ENCODE measurements at places on chromosomes 5 and 9.

GRCh38 chr5:81303563-81303962 is 2.2 kb downstream of the ZCCHC9 start:
- no peak for DNase-seq
- H3K36me3 ChIP-seq, result peaks cover 10% of the 10 kb centered on the region
- peaks cover 42% of the 10 kb centered on the region for H3K4me1 ChIP-seq
- H3K4me3 ChIP-seq, result no peak overlapping the region

DNA sequence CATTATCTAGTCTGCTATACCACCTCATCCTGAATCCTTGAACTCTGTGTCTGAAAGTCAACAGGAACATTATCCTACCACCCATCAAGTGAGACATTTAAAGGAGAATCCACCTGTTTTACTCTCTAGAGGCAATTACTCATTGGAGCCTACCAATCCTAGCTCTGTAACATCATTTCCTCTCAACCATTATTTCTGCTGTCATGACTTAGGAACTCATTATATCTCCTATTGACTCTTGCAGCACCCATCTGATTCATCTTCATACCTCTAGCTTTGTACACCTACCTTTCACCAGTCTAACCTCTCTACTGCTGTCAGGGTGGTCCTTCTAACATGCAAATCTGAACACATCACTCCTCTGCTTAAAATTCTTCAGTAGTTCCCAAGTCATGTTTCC is 481.5 kb downstream of the NFIB start:
- no peak for DNase-seq
- no peaks in the 10 kb centered on the region for H3K27me3 ChIP-seq
- no peaks in the 10 kb centered on the region for H3K36me3 ChIP-seq
- no peak overlapping the region for H3K27ac ChIP-seq
- H3K4me1 ChIP-seq, result no peaks in the 10 kb centered on the region
- H3K4me3 ChIP-seq, result no peak overlapping the region

GRCh38 chr5:148858106-148858505 is 31.7 kb downstream of the ADRB2 start:
- no peak overlapping the region for H3K4me3 ChIP-seq
- H3K4me1 ChIP-seq, result peaks cover 37% of the 10 kb centered on the region
- no peaks in the 10 kb centered on the region for H3K27me3 ChIP-seq
- no peak for DNase-seq
- no peak overlapping the region for H3K27ac ChIP-seq
- no peaks in the 10 kb centered on the region for H3K36me3 ChIP-seq

DNA sequence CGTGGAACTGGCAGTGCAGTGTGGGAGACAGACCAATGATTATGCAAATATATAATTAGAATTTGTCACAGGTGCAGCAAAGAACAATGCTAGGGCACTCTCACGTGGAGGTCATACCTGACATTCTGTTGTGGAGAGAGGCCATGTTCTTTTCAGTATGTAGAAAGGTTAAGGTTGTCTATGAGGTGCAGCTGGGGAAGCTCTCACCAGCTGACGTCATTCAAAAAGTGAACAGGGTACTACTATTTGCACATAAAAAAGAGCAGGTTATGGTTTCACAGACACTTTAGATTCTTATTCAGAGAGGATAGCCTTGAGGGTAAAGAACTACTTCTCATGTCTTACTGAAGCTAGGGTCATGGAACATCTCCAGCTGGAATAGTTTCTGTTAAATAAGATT is 19.1 kb downstream of the SH3GL2 start:
- no peaks in the 10 kb centered on the region for H3K36me3 ChIP-seq
- no peaks in the 10 kb centered on the region for H3K4me1 ChIP-seq
- DNase-seq, result no peak
- H3K4me3 ChIP-seq, result no peak overlapping the region

- no peak overlapping the region for H3K27ac ChIP-seq
- peaks cover 15% of the 10 kb centered on the region for H3K27me3 ChIP-seq
- no peak for DNase-seq
- H3K36me3 ChIP-seq, result no peaks in the 10 kb centered on the region
Measured at GRCh38 chr5:36641431-36641830, 35.0 kb downstream of the SLC1A3 start.

DNA sequence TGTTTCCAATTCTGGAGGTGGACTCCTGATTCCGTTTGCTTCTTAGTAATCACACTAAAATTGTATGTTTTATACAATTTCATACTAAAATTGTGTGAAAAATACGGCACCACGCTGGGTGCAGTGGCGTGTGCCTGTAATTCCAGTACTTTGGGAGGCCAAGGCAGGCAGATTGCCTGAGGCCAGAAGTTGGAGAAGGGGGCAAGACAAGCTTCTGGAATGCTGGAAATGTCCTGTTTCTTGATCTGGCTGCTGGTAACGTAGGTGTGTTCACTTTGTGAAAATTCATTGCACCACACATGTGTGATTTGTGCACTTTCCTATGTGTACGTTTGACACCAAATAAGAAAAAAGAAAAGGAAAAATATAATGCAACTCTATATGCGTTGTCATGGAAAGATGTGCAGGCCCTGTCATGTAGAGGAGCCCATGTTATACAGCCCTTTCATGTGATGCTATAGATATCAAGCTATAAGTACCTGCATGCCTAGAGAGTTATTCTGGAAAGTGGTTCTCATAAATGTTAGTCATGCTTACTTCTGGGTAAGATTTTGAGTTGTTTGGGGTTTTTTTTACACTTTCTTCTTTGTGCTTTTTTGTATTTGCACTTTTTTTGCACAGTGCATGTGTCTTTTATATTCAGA is 119.9 kb downstream of the TMEM174 start:
- H3K4me3 ChIP-seq, result no peak overlapping the region
- H3K27ac ChIP-seq, result no peak overlapping the region
- H3K4me1 ChIP-seq, result no peaks in the 10 kb centered on the region
- peaks cover 76% of the 10 kb centered on the region for H3K27me3 ChIP-seq

DNA sequence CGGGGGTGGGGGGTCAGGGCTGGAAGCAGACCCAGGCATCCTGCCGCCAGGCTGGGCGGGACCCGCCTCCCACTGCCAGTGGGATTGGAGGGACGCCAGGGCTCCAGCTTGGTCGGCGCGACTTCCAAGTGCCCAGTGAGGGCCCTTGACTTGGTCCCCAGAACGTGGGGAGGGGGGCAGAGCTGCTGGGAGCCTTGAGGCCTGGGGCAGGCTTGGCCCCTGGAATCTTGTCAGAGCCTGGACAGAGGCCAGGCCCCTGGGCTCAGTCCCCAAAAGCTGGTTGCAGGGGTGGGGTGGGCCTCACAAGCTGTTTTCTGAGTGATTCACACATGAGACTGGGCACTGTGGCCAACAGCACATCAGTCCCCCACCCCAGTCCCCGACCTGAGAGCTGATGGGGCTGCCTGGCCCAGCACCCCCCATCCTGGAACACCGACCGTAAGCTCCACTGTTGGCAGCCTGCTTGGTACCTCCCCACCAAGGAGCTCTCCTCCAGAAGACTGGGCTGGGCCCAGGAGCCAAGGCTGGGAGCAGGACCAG is 526 bp downstream of the CLIC3 start:
- DNase-seq, result no peak
- no peak overlapping the region for H3K4me3 ChIP-seq
- H3K27ac ChIP-seq, result no peak overlapping the region

DNA sequence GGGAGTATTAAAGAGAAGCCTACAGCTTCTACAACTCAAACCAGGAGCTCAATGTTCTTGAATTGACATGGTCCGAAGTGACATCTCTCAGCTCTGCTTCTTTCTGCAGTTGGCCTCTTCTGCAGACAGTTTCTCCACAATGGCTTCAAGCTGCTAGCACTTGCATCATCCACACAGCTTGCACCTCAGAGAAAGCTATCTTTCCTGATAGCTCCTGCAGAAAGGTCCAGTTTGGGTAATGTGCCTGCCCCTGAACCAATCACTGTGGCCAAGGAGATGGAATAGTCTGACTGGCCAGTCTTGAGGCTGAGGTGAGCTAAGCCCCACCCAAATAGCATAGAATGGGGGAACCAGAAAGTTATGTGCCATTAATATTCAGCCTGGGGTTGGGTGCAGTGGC is 95.8 kb upstream of the ABCA1 start:
- H3K27me3 ChIP-seq, result peaks cover 3% of the 10 kb centered on the region
- H3K27ac ChIP-seq, result no peak overlapping the region
- no peak for DNase-seq
- no peaks in the 10 kb centered on the region for H3K36me3 ChIP-seq
- no peak overlapping the region for H3K4me3 ChIP-seq

DNA sequence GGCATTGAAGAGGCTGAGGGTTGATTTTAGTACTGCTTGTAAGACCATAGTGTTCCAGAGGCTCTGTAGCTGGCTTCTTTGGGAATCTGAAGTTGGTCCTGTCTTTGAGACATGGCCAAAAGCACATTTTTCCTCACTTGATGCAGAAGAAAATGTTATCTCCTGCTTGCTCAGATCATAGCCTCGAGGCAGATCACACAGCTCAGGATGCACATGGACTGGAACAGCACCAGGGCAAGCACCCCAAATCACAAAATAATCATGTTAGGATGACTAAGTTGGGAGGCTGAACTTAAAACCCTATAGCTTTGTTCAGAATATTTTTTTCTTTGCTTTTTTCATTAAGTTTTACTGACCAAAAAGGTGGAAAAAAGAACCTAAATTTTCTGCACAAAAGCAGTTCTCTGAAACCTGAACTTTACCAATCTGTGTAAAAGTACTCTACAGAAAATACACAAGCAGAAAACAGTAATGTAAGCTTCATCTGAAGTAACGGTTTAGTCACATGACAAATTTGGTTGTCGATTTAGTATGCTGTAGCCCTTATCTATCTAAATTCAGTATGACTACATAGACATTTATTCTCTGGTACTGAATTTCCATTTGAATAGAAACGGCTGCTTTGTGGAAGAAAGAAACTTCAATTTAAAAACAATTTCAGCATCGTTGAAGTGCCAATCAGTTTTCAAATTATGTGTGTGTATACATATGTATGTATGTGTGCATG is 3.4 kb downstream of the KLHL9 start:
- DNase-seq, result no peak
- H3K4me1 ChIP-seq, result peaks cover 82% of the 10 kb centered on the region
- H3K4me3 ChIP-seq, result peak overlapping the region; percentile 94
- no peak overlapping the region for H3K27ac ChIP-seq
- H3K27me3 ChIP-seq, result no peaks in the 10 kb centered on the region

DNA sequence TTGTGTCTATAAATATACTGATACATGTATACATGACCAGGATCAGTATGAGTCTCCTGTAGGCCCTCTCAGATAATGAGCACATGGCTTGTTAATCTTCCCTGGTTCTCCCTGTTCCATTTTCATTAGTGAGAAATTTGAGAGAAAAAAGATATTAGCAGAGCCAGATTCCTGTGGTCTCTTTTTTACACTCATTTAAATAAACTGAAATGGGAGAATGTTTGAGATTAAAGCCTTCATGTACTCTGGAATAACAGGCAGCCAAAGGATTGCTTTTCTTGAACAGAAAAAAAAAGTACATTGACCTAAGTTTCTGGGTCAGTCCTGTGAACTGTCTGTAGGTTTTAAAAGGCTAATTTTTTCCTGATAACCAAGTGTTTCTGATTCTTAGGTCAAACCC is 44.2 kb downstream of the PWWP2A start:
- no peak overlapping the region for H3K27ac ChIP-seq
- H3K36me3 ChIP-seq, result peaks cover 8% of the 10 kb centered on the region
- no peak overlapping the region for H3K4me3 ChIP-seq
- H3K27me3 ChIP-seq, result no peaks in the 10 kb centered on the region

- H3K4me3 ChIP-seq, result no peak overlapping the region
- H3K27ac ChIP-seq, result no peak overlapping the region
- peaks cover 26% of the 10 kb centered on the region for H3K27me3 ChIP-seq
- H3K4me1 ChIP-seq, result no peaks in the 10 kb centered on the region
- H3K36me3 ChIP-seq, result no peaks in the 10 kb centered on the region
Measured at GRCh38 chr9:74742792-74743730, 144.7 kb downstream of the TRPM6 start.

DNA sequence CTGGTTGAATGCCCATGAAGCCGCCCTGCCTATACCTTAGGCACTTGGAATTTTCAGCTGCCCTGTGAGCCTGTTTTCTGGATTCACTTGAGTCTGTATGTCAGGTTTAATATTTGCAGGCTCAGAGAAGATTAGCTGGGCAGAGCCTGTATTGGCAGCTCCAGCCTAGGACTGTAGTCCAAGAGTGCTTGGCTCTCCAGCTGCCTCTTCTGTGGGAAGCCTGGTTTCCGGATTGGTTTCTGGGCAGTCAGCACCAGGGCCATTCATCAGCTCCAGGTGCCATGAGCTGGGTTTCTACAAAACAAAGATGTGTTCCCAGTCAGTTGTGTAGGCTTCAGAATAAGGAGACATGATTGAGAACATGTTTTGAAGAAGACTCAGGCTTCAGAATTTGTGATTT is 90.1 kb downstream of the ARHGAP26 start:
- DNase-seq, result no peak
- no peaks in the 10 kb centered on the region for H3K27me3 ChIP-seq
- H3K27ac ChIP-seq, result no peak overlapping the region
- peaks cover 27% of the 10 kb centered on the region for H3K4me1 ChIP-seq

- no peak overlapping the region for H3K4me3 ChIP-seq
- no peak for DNase-seq
Measured at GRCh38 chr9:34802916-34803315, 93.0 kb upstream of the CCL21 start.

All from activated naive CD8-positive, alpha-beta T cell treated with anti-CD3 and anti-CD28 coated beads, Interleukin-2, amount 50 U/mL, for 24 hours (primary cell).